ENCODE measurements at places on chromosomes 2 and 18.

DNA sequence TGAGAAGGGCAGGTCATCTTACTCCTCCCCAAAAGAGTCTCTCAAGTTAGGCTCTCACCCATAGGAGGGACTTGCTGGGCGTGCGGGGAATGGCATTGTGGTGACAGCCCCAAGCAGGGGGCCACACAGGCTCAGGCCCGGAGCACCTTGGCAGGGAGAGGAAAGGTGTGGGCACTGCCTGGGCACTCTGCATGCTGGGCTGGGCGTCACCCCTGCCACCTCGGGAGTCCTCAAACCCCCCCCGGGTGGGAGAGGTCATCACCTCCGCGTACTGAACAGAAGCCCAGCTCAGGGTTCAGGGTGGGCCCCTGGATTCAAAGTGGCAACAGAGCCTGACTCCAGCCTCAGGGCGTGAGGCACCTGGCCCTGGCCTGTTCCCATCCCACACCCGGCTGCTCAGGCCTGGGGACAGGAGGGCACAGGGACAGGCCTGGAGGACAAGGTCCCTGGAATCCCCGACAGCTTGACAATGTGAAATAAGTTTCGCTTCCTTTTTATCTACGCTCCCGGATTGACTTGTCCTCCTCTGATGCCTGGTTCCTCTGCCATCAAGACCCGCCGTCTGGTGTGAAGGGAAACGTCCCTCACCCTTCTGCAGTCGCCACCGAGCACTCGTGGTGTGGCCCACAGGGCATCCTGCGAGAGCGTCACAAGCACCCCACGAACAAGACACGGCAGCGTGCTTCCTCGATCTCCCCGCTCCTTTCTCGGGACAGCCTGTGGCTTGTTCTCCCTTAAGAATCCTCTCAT is 97.8 kb downstream of the HDAC4 start:
- DNase-seq = no peak

DNA sequence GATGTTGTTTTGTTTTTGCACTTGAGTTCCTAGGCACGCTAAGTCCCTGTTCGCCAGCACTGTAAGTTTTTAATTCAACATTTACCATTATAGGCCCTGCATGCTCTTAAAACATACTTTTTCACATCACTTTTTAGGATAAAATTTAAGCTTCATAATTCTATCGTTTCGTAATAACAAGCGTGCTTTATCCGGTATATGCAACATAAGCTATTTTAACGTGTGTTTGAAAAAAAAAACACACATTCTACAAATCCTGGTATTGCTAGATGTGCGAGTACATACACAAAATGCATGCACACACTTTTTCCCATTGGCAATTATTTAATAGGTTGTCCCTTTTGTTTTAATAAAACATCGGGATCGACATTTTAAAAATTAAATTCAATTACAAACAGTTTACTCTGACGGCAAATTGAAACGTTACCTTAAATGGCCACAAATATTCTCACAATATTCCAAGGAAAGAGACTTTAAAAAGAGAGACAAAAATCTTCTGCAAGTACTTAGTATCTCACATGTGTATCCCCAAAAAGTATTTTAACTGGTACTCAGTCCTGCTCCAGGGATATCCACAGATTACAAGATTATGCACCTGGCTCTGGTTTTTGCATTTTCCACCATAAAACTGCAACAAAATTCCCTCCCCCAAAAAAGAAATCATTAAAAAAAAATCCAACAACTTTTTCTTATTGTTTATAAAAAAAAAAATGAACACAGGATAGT is 1.0 kb upstream of the TCF4 start:
- DNase-seq = no peak

GRCh38 chr2:233854241-233854981 is at the start of gene HJURP:
HJURP (minus strand) TSS chr2:233854535; CDS start chr2:233854500, 35 bp downstream.
- DNase-seq = peak; percentile 86

DNA sequence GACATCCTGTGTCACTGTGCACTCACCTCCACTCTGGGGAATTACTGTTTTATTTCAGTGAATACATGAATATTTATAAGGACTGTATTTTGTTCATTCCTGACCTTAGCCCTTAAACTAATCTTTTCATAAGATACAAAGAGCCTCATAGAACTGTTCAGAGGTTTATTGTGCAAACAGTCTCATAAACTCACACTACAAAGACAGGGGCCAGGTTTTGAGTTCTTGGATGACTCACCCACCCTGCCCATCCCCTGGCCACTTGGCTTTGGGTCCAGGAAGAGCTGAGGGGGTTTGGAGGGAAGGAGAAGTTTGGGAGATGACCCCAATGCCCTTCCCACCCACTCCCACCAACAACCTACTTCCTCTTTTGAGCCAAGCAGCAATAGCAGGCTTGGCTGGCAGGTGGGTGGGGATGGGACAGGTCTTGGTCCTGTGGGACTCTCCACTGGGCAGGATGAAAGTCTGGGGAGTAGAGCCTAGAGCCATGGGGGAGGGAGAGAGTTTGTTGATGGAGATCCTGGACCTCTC is 43.1 kb upstream of the IL1R2 start:
- no peak for DNase-seq

DNA sequence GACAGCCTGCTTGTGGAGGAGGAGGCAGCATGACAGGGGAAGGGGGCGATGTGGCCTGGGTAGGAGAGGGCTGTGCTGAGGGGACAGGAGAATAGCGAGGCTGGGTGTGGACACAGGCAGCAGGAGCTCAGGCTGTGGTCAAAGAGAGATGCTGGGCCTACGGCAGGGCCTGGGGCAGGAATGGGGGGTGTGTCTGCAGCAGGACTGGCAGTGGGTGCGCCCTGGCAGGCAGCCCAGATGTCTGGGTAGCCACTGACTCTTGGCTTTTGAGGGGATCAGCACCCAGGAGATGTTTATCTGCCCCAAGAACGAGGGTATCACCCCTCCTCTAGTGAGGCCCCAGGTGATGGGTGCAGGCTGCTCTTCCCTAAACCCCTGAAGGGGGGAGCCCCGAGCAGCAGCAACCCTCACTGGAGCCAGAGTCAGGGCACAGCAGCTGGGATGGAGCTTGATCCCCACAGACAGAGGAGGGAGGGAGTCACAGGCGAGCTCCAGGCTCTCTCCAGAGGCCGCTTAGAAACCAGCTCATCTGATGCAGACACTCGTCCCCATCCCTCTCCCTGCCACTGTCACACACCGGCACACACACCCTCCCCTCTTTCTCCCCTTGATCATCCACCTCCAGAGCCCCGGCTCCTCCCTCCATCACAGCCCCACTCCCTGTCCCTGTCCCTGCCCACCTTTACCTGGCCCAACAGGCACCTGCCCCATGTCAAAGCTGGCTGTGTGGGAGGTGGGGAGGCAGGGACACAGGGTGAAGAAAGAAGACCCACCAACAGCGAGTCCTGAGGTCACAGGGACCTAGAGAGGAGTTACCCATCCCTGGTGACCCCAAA is 29.8 kb upstream of the TNS1 start:
- no peak for DNase-seq

- DNase-seq = no peak
Observed at GRCh38 chr2:212392043-212392442, 146.6 kb downstream of the ERBB4 start.

GRCh38 chr18:46433121-46433826 is 223.7 kb downstream of the LOXHD1 start:
- no peak for DNase-seq

DNA sequence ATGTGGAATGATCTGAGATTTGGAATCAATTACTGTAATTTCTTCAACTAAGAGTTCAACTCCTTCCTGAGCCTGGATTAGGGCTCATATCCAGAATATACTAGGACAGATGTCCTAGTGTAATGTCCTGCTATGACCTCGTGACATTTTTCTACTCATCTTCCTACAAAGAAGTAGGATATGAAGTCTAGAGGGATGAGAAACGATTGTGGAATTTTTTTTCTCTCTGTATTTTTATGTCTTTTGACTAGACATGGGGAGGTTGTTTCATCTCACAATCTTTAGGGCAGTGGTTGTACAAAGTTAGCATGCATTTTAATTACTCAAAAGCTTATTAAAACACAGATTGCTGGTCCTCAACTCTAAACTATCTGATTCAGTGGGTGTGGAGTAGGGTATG is 203.0 kb downstream of the PARD3B start:
- DNase-seq = no peak

DNA sequence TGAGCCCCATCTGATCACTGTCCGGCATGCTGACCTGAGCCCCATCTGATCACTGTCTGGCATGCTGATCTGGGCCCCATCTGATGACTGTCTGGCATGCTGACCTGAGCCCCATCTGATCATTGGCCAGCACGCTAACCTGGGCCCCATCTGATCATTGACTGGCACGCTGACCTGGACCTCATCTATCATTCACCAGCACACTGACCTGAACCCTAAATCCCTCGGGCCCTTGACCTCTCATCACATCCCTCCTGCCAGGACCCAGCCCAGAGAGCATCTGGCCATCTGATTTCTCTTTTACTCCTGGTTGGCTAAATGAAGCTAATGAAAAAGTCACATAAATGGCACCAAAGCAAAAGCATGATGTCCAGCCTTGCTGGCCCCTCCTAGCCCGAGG is 207.1 kb downstream of the NDUFA10 start:
- DNase-seq = no peak

DNA sequence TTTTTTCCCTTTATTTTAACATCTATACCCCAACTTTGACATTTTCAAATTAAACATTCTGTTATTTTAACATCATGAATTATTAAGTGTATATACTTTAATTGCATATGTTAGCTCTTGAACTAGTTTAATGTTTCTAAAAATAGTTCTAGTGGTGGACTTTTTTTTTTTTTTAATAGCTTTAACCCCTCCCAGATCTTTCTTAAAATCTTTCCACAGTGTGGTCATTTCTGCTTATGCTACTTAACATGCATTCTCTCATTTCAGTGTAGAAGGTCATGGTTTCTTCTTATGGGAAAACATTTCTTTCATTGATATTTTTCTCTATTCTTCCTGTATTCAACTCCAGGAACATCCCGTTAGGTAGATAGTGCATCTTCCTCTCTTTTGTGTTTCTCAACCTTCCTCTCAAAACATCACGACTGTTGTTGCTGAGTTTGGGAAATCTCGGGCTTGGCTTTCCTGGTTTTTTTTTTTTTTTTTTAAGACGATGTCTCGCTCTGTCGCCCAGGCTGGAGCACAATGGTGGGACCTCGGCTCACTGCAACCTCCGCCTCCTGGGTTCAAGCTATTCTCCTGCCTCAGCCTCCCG is 849 bp upstream of the TMEM18 start:
- DNase-seq = no peak

DNA sequence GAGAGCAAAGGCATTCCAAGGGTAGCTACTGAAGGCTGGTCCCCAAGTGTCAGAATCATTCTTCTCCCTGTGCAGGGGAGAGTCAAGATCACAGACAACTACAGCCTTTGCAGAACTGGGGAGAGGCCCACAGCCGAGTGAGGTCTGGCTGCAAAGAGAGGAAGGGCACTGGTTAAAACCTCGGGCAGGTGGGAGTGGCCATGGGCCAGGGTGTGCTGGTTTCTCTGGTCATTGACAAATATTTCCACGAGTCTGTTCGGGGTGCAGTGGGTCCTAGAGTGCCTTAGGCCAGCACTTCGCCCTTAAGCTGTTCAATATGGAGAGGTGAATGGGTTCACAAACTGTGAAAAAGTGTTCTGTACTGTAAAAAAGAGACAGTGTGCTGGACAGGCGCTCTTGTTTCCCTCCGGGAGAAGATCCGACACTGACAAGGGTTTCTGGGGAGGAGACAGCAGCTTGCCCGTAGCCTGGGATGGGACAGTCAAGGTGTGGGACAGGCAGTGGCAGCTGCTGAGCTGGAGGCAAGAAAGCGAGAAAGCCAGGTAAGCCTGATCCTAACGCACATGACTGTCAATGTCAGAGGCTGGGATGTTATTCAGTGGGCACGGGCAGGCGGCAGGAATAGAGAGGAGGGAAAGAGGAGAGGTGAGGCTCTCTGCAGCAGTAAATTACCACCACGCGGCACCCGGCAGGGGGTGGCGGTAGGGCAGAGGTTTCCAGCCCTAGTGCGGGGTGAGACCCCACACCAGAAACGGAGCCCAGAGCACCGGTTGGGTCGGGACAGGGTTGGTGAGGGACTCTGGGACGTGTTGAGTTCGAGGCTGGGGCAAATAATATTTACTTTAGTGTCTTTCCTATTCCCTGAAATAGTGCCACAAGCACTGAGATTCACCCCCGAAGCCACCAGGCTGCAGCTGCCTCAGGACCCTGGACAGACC is 2.0 kb downstream of the NPPC start:
- no peak for DNase-seq

GRCh38 chr2:58449286-58450010 is 208.3 kb upstream of the FANCL start:
- no peak for DNase-seq

DNA sequence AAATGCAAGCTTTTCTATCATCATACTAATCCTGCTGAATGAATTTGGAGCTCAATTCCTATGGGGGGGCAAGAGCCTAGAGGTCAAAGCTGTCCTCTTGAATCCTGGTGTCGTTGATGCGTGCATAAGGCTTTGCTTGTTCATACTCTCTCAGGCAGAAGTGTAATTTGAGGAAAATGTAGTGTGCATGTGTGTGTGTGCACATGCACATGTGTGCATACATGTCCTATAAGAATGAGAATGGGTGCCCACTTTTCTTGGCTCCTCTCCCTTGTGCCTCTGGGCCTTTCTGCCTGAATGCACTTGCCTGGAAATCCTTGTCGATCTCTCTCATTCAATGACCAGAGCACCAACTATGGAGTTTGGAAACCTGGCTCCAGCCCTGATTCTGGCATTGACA is 28.5 kb upstream of the C18orf32 start:
- DNase-seq = no peak

- DNase-seq = no peak
Observed at GRCh38 chr18:13893418-13893760, 21.9 kb downstream of the MC2R start.

- DNase-seq = no peak
Observed at GRCh38 chr2:107354175-107354574, 468.2 kb upstream of the ST6GAL2 start.

GRCh38 chr18:9756933-9757470 is 48.9 kb downstream of the RAB31 start:
- DNase-seq = no peak

GRCh38 chr2:73821227-73821626 is 7.5 kb upstream of the STAMBP start:
- DNase-seq = no peak
